H9 (cell line): ENCODE measurements at places on chromosomes 2 and 18. TPM values are rescaled to one million over a fixed set of nuclear protein-coding genes. Genes with fewer than 3 reads are reported as not detected.

DNA sequence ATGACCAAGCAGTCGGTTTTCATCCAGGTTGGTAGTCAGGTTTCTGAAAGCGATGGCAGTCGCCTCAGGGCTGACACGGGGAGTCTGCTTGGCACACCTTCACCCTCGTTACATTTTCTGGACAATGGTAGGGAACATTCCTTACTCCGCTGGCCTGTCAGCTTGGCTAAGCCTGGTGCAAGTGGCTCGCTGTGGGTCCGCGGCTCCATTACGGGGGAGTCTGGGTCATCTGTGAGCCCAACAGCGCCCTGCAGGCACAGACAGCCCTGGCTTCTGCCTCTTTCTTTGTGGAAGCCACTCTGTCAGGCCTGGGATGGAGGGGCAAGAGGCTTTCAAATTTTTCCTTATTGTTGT lies 95.6 kb downstream of the HDAC4 start:
- H3K4me3 ChIP-seq, result no peak overlapping the region
- no peaks in the 10 kb centered on the region for H3K4me1 ChIP-seq
- no peaks in the 10 kb centered on the region for H3K27me3 ChIP-seq
- H3K36me3 ChIP-seq, result no peaks in the 10 kb centered on the region
- no peak overlapping the region for H3K27ac ChIP-seq

- H3K4me3 ChIP-seq, result no peak overlapping the region
- DNase-seq, result no peak
- no peaks in the 10 kb centered on the region for H3K27me3 ChIP-seq
- peaks cover 1% of the 10 kb centered on the region; the same call in 1 of the 2 replicates for H3K4me1 ChIP-seq
- H3K27ac ChIP-seq, result no peak overlapping the region
Measured at GRCh38 chr18:62157843-62158242, 29.0 kb downstream of the PIGN start.

DNA sequence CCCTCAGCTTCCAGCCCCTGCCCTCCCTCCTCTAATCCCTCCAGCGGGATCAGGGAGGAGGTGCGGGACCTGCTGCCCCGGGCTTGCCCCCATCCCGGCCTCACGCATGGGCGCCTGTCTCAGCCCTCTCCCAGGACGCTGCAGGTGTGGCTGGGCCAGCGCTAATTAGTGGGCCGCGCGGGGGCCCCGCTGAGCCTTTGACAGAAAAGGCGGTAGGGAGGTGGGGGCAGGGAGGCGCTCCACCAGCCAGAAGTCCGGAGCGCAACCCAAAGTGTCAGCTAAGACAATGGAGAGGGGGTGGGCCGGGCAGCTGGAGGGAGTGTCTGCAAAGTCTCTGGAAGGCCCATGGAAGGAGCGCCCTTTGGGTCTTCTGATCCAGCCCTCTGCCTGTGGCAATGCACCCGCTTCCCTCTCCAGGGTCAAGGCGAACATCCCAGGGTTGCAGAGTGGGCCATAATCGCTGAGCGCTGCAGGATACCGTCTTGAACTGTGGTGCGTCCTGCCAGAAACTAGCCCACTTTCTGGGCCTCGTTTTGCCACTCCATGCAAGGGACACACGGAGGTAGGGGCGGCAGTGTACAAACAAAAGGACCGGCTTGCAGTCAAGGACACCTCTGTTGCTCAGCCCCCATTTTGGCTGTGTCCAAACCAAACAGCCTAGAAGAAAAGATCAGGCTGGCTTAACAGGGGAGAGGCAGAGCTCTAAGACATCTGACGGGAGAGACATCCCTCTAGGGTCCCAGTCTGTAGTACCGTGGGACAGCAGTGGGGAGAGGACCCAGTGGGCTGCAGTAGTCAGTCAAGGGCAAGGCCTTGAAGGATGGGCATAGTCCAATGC lies 3.5 kb downstream of the ATP6V1B1 start:
- peak; percentile 75 for DNase-seq
- peaks cover 9% of the 10 kb centered on the region; the same call in 1 of the 2 replicates for H3K4me1 ChIP-seq

ATIC gene
- 284 and 295 TPM in 2 replicates for total RNA-seq
